ENCODE measurements at places on chromosomes 7 and 10. TPM values are rescaled to one million over a fixed set of nuclear protein-coding genes. Genes with fewer than 3 reads are reported as not detected.
A peak's percentile ranks its signal among the peaks of the same experiment; 100 is the strongest.

- H3K4me1 ChIP-seq: peaks cover 11% of the 10 kb centered on the region
- peak overlapping the region; percentile 68 for H3K27ac ChIP-seq
- H3K4me3 ChIP-seq: peak overlapping the region; percentile 24
- peaks cover 53% of the 10 kb centered on the region for H3K27me3 ChIP-seq
- H3K36me3 ChIP-seq: peaks cover 3% of the 10 kb centered on the region
- no peak for DNase-seq
Measured at GRCh38 chr7:1232103-1232466, 587 bp upstream of the UNCX start.

DNA sequence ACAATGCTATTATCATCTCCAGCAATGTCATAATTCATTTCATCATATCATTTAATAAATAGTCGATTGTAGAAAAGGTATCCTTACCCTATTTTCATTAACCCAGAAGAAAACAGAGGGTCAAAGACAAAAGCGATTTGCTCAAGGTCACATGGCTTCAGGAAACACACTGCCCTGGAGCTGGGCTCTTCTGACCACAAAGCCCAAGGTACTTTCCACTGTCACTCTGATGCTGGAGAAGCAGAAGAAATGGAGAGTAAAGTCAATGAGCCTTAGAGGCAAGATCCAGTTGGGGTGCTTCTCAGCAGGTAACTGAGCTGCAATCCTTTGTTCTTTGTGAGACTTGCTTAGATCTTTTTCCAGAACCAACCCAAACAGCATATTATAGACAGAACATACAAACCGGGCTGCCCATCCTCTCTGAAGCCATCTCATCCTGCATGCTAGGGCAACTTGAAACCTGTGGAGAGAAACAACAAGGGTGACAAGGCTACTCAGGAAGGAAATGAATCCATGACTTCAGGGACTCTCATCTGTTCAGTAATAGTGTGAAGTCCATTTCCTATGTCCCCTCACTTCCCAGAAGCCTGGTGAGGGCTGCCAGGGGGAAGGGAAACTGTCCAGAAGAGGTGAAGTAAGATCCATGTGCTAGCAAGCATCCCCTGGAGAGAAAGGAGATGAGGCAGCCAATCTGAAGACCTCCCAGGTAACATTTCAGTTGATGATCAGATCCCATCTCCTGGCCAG, 148.6 kb upstream of the SVIL start:
- no peaks in the 10 kb centered on the region for H3K36me3 ChIP-seq
- H3K27ac ChIP-seq: no peak overlapping the region
- H3K4me3 ChIP-seq: no peak overlapping the region
- H3K4me1 ChIP-seq: peaks cover 5% of the 10 kb centered on the region
- no peak for DNase-seq
- H3K27me3 ChIP-seq: peaks cover 8% of the 10 kb centered on the region

DNA sequence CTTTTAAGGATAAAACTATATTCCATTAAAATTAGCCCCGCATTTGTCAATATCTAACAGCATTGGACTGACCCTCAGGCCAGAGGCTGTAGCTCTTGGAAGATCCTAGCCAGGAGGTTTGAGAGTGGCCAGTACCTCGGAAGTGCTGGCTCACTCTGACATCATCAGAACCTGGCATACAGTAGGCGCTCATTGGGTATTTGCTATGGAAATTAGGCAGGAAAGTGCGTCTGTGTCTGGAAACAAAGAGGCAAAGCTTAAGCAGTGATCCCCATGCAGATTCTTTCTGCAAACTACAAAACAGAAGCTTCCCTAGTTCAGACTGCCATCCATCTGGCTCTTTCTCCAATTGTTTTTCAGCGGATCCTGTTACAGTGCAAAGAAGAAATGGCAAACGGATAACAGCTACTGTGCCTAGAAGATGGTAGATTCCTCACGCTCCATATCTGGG, 1.7 kb upstream of the PRKCQ start:
- H3K27ac ChIP-seq: peak overlapping the region; percentile 97
- peaks cover 80% of the 10 kb centered on the region for H3K36me3 ChIP-seq
- peaks cover 62% of the 10 kb centered on the region for H3K4me1 ChIP-seq
- no peaks in the 10 kb centered on the region for H3K27me3 ChIP-seq

BLNK gene
- not detected for total RNA-seq

PPP1R3C gene
- not detected for total RNA-seq

DNA sequence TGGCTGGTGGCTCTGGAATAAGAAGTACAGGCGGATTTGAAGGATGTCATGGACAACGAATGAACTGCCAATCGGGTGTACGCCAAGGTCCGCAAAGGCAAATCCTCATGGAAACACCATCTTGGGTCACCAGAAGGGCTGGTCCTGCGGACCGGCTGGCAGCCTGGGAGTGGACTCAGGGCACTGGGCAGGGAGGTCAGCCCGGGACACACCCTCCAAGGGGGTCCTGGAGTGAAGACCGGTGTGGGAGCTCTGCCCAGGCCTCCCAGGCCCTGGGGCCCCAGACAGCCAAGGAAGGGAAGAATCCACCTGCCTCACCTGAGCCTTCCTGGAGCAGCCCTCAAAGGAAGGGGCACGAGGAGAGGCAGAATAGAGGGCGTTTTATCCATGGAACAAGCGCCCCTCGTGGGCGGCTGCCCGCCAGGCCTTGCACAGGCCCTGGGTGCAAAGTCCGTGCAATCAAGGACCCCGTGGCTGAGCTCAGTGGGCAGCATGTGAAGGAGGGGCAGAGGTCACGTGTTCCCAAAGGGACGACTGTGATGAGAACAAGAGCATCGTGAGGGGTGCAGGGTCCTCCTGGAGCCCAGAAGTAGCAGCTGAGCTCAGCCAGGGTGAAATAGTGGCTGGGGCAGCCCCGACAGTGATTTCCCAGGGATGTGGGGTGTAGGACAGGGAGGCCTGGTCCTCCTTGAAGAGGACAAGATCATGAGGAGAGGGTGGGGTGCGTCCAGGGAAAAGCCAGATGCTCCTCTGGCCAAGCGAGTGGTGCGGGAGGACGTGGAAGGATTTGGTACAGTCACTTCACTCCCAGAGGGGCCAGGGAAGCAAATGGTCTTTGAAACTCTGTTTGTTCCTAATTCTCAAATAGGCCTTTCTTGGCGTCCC, 105.2 kb downstream of the TCERG1L start:
- H3K4me1 ChIP-seq: no peaks in the 10 kb centered on the region
- H3K36me3 ChIP-seq: no peaks in the 10 kb centered on the region
- no peak overlapping the region for H3K4me3 ChIP-seq
- H3K27me3 ChIP-seq: no peaks in the 10 kb centered on the region
- no peak overlapping the region for H3K27ac ChIP-seq

DNA sequence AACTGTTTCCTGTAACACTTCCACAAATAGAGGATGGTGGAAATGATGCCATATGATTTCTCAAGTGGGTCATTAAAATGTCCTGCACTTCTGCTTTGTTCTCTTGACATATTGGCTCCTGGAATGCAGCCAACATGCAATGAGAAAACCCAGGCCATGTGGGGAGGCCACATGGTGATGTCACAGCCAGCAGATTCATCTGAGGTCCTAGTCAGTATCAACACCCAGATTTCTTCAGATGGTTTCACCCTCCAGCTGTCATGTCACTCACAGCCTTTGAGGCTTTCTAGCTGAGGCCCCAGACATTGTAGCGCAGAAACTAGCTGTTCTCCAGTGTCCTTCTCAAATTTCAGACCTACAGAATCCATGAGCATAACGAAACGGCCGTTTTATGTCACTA, 102.3 kb upstream of the NUPR2 start:
- H3K27me3 ChIP-seq: no peaks in the 10 kb centered on the region
- DNase-seq: no peak
- H3K4me3 ChIP-seq: no peak overlapping the region
- no peaks in the 10 kb centered on the region for H3K36me3 ChIP-seq
- H3K27ac ChIP-seq: no peak overlapping the region

GRCh38 chr7:37741776-37742175, 58.2 kb downstream of the GPR141 start:
- H3K4me3 ChIP-seq: no peak overlapping the region
- H3K36me3 ChIP-seq: no peaks in the 10 kb centered on the region
- no peaks in the 10 kb centered on the region for H3K4me1 ChIP-seq
- no peak for DNase-seq
- no peak overlapping the region for H3K27ac ChIP-seq

GRCh38 chr10:69503896-69504265, 52.6 kb downstream of the TSPAN15 start:
- no peak for DNase-seq
- H3K4me1 ChIP-seq: peaks cover 13% of the 10 kb centered on the region
- no peaks in the 10 kb centered on the region for H3K36me3 ChIP-seq
- no peaks in the 10 kb centered on the region for H3K27me3 ChIP-seq

DNA sequence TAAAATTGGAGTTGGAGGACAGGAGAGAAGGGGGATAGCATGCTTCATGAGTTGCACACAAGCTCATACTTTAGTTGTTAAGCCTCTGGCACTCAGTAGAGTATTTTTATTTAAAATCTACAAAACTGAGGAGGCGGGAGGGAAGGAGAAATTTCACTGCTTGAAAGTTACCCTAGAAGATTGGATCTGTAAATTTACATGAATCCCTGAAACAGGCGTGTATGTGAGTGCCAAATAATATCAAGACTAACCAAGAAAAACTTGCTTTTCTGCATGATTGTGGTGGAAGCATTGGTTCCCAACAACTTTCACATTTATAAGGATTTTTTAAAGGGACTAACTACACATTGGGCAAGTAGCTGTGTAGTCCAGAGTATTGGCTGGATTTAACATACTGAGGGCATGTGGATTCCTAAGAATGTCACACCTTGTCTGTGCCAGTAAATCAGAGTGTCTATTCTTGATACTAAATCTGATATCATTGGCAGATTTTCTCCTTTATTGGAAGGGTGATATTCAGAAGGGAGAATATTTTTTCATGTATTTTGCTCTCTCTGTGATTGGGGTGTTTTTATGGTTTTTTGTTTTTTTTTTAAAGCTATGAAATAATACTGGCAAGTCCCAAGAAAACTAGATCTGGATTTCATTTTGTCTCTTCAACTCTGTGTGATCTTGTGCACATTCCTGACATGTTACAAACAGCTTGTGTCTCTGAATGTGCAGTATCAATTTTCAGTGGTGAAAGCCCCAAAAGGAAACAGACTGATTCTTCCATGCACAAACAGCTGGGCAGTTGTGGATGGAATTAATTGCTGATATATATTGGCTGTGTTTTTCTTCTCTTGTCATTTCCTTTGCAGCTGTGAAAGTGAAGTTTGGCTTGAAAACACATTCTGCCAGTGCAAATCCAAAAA, 67.2 kb downstream of the ADD3 start:
- H3K4me1 ChIP-seq: peaks cover 81% of the 10 kb centered on the region
- peak overlapping the region; percentile 73 for H3K27ac ChIP-seq
- H3K27me3 ChIP-seq: no peaks in the 10 kb centered on the region
- no peak for DNase-seq

DNA sequence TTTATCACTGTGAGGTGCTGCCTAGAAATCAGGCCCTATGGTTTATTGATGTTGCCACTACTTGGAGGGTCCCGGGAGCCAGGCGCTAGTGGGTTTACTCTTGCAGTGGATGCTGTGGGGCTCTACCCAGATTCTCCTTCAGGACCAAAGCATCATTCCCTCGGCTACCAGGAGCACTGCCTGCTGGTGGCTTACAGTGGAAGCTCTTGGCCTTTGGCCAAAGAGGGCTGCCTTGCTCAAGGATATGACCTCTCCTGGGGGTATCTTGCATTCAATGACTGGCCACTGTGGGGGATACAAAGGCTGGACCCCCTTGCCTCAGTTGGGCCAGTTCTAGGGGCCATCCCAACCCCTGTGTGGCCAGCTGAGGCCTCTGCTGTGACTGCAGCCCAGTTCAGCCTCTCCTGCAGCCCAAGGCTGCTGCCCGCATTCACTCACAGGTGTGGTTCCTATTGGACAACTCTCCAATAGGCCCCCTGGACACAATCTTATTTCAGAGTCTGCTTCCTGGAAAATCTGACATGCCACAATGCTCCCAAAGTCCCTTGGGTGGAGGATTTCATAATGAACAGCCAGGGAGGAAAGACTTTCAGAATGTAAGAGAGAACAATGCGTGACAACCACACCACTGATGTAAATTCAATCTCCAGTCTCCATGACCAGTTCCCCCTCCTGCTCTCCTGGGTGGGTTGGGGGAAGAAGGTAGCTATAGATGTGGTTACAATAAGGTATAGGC, 196.3 kb downstream of the SNX10 start:
- no peaks in the 10 kb centered on the region for H3K27me3 ChIP-seq
- H3K36me3 ChIP-seq: no peaks in the 10 kb centered on the region

DNA sequence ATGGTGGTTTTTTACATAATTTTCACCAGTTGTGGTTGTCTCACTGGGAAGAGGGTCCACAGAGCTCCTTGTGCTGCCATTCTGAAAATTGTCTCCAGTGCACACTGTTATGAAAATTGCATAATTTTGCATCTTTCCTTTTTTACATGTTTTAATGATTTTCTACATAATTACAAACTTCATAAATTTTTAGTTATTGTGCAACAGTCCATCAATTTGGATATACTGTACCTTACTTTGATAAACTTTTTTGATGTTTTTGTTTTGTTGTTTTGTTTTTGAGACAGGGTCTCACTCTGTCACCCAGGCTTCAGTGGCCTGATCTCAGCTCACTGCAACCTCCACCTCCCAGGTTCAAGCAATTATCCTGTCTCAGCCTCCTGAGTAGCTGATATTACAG, 70.6 kb upstream of the AUTS2 start:
- H3K27ac ChIP-seq: no peak overlapping the region
- H3K4me3 ChIP-seq: no peak overlapping the region
- no peaks in the 10 kb centered on the region for H3K27me3 ChIP-seq
- DNase-seq: no peak

DNA sequence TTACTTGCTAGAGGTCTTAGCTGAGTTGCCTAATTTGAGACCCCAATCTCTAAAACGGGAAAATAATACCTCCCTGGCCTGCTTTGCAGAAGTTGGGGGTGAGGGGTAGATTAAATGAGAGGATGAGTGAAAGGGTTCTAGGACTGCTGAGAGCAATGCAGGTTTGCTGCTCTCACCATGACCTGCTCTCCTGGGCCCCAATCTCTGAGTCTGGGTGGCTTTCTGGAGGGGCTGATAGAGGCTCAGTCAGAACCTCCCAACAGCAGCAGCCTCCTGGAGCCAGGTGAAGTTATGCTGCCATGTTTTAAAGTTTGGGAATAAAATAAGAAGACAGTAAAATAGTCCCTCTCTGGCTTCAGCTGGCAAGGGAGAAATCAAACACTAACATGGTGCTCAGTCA, 7.3 kb downstream of the UROS start:
- H3K4me3 ChIP-seq: no peak overlapping the region
- H3K4me1 ChIP-seq: peaks cover 2% of the 10 kb centered on the region
- no peak for DNase-seq
- H3K27me3 ChIP-seq: no peaks in the 10 kb centered on the region

GRCh38 chr10:114874827-114875411, 53.3 kb downstream of the FHIP2A start:
- no peak overlapping the region for H3K4me3 ChIP-seq
- H3K27ac ChIP-seq: no peak overlapping the region
- H3K36me3 ChIP-seq: no peaks in the 10 kb centered on the region
- H3K4me1 ChIP-seq: peaks cover 17% of the 10 kb centered on the region
- peaks cover 30% of the 10 kb centered on the region for H3K27me3 ChIP-seq

DNA sequence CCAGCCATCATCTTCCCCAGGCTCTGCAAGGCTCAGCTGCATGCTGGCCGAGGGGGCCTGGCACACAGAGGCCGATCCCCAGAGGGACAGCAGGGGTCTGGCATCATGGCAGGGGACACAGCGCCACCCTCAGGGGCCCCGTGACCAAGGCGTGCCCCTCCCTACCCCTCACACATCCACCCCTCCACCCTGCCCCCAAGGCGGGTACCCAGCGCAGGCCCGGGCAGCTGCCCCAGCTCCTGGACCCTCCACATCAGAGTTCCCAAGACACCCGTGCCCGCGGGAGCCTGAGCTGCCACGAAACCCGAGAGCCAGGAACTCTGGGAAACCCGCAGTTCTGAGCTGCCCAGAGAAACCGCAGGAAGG, 46.5 kb upstream of the TNRC18 start:
- DNase-seq: no peak
- H3K36me3 ChIP-seq: no peaks in the 10 kb centered on the region
- H3K27me3 ChIP-seq: no peaks in the 10 kb centered on the region

All from activated CD4-positive, alpha-beta T cell treated with anti-CD3 and anti-CD28 coated beads, Interleukin-2, amount 10 ng/mL, durations not matched to agents 7 days and 5 days (primary cell).